ENCODE measurements at places on chromosomes 7 and 10. TPM values are rescaled to one million over a fixed set of nuclear protein-coding genes. Genes with fewer than 3 reads are reported as not detected.

Gene HOXA10
- total RNA-seq, result not detected

Gene ST8SIA6
- 16.2 TPM for total RNA-seq

Gene HACD1
- 18.7 TPM for total RNA-seq

Gene TMED4
- total RNA-seq, result 74.2 TPM

Gene FOXP2
- total RNA-seq, result 29.9 TPM

Gene MYO1G
- 0.47 TPM for total RNA-seq

Gene KCP
- total RNA-seq, result 0.16 TPM

Gene VPS37D
- 21.5 TPM for total RNA-seq
